Left ventricle myocardium superior (tissue), 1 donor: ENCODE measurements at places on chromosomes 5 and 9. TPM values are rescaled to one million over a fixed set of nuclear protein-coding genes. Genes with fewer than 3 reads are reported as not detected.

GRCh38 chr9:104868687-104869404 lies 59.1 kb downstream of the ABCA1 start:
- DNase-seq = peak; percentile 73

DNA sequence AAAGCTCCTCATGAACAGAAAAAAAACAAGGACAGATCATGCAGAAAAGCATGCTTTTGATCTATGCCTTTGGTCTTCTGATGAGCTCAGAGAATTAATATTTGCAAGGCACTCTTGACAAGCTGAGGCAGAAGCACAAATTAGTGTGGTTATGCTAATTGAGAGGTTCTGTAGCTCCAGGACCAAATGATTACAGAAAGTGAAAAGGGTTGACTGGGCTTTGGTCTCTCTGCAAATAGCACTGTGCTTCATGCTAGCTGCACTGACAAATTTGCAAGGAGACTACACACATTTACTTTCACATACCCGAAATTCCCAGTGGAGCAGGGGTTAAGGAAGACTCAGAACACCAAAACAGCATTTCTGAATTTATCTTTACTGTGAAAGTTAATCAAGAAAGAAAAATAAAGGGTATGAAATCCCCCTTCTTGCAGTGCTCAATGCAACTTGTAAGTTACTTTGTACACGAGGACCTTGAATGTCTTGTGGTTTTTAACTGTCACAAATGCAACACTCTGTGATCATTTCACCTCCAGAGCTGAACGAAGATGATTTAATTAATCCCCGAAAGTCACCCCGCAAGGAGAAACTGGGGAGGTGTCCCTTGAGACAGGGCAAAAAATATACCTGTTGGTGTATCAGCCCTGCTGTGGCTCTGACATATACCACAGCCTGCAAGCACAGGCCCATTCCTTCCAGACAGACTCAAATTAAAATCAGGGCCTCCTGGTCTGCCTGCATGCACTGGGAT lies 11.9 kb downstream of the RAPGEF1 start:
- DNase-seq = no peak

DNA sequence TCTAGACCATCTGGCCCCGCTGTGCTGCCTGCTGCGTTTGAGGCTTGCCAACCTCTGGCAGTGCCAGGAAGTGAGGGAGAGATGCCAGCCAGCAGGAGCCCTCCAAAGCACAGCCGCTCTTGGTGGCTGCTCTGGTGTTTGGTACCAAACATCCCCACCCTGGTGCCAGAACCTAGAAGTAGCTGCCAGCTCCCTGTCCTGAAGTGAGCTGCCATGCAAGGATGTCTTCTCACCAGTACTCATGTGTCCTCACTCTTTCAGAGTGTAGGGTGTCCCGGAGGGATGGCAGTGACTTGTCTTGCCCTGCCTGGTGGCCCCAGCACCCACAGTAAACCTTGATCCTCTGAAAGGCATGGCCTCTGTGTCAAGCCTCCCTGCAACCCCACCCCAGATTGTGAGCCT lies 43.4 kb downstream of the AMBP start:
- no peak for DNase-seq

DNA sequence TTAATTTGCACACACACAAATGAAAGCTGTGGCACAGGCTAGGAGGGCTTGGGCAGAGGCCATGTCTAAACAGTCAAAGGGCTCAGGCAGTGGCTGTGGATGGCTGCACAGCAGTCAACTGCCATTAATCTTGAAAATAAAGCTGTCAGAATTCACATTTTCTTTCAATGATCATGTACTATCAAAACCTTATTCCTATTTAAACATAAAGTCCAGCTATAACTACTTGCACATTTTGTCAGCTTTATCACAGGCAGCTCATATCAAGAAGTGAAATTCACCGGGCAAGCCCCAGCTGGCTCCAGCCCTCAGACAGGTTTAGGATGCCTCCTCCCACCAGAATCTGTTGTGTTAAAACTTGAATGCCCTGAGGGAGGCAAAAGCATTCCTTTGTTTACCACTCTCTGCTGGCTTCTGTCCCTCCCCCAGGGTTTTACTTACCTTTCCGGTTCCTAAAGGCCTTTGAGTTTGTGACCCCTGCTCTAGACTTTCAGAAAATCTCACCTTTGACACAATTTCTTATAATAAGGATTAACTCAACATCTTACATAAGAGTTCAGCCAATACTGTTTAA lies 54.9 kb upstream of the GRAMD2B start:
- no peak for DNase-seq

DNA sequence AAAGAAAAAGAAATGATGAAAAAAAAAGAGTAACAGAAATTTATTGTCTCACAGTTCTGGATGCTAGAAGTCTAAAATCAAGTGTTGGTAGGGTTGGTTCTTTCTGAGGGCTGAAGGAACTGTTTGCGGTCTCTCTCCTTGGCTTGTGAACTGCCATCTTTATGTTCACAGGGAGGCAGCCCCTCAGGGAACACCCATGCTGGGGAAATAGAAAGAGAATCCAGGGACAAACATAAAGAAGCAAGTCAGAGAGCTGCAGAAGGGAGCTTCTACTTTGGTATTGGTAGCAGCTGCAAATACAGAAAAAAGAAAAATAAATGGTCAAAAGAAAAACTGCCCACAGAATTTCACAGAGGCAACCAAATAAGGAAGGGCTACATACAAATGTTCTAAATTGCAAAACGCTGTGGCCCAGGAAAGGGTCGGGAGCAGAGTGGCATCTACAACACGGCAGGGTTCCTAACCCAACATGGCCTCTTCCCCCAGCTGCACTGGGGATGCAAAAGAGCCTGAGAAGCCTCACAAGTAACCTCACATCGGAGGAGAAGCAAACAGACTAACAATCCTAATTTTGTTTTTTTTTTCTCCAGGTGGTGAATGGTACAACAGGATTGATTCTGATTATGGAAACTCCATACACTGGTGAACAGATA lies 37.4 kb downstream of the ELOVL7 start:
- no peak for DNase-seq

GRCh38 chr9:83061990-83062650 lies 822 bp downstream of the RASEF start:
- DNase-seq = peak; percentile 27

DNA sequence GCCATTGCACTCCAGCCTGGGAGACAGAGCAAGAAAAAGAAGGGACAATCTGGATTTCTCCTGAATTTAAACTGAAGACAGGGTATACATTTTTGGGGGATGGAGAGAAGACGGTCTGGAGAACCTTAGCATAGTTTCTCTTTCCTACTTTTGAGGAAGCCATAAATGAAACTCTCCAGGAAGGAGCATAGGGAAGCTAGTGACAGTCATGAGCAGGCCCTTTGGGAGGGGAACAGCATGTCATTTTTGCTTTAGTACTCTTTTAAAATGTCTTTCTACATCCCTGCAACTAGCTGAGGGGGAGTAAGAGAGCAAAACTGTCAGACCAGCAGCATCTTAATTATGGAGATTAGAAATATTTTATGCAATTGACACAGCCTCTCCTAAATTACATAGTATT lies 8.2 kb upstream of the SLC44A1 start:
- no peak for DNase-seq

GRCh38 chr5:161358446-161358845 lies 188.1 kb downstream of the GABRB2 start:
- DNase-seq = no peak

DNA sequence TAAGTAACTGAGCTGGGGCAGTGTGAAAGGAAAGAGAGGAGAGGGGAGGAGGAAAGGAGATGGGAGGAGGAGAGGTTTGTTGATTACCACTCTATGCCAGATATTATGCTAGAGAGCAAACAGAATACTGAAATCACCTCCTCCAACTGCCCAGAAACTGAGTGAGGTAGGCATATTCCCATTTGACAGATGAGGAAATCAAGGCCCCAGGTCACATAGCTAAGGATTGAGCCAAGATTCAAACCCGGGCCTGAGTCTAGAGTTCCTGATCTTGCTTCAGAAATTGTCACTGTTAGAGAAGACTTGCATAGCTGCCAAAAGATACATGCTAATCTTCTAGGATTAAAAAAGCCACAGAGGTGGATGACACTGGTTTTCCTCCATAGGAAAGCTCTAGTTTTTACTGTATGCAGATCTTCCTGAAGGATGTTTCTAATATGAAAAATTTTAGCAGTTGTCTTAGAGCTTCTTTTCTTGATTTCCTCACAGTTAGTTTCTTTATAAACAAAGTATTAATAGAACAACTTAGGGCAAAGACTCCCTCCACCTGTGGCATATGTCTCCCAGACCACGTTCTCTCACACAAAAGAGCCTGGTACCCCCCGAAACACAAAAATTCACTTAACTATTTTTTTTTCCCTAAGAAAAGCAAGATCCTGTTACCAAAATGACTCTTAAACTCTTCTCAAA lies 97.4 kb downstream of the NLN start:
- DNase-seq = no peak

- DNase-seq = no peak
These were observed 53.5 kb upstream of the MCCC2 start for GRCh38 chr5:71533615-71534014.

- no peak for DNase-seq
These were observed 6.5 kb downstream of the TLE1 start for GRCh38 chr9:81682797-81683196.

DNA sequence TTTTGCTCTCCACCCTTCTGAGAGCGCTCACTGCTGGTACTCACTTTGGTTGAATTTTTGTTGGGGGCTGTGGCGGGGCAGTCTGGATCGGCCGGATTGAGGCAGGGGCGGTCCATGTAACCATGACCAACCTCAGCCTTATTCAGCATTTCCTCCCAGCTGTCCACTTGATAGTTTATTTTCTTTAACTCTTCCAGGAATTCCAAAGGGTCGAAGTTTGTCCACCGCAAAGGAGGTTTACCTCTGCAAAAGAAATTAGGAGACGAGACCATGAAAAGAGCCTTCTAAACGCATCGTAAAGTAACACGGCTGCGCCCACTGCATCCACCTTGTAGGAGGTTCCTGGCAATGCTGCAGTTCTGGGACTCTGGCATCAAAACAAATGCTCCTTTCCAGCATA lies 36.4 kb downstream of the PTCH1 start:
- DNase-seq = no peak

GRCh38 chr5:15702102-15702501 lies 202.1 kb downstream of the FBXL7 start:
- no peak for DNase-seq

DNA sequence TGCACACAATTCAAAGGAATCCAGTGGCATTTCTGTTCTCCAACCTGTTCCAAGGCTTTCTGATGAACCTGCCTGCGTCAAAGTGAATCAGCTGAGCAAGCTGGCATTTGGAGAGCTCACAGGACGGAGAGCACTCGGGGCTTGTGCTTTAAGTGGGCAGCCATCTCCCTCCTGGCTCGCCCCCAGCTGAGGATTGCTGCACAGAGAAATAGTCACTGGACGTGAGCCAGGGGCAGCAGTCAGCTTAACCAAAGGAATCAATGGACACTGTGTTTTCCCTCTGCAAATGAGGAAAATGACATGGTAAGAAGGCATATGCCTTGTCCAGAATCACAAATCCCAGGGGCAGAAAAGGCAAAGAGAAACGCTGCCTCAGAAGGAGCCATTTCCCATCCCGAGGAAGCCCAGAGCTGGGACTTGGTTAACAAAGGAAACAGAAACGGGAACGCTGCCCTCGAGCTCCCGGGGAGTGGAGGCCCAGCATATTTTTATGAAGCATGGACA lies 299.4 kb downstream of the ZSWIM6 start:
- peak; percentile 86 for DNase-seq

GRCh38 chr9:111926421-111926875 lies 29.8 kb downstream of the UGCG start:
- peak; percentile 50 for DNase-seq

DNA sequence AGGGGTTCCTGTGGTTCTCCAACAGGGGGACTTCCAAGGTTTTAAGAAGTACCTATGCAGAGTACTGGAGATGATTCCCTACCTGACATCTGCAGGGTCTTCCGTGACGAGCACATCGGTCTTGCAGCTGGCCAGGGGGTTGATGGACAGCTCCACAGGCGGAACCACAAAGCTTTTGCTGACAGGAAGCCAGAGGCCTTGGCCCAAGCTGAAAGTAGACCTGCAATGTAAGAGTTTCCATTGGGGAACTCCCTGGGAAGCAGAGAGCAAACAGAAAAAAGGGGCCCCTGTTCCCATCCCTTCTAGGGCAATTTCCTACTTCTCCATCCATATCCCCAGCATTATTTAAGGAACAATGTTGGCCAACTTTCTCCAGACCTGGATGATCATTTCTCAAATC lies 288.0 kb downstream of the TRIM32 start:
- DNase-seq = no peak

DNA sequence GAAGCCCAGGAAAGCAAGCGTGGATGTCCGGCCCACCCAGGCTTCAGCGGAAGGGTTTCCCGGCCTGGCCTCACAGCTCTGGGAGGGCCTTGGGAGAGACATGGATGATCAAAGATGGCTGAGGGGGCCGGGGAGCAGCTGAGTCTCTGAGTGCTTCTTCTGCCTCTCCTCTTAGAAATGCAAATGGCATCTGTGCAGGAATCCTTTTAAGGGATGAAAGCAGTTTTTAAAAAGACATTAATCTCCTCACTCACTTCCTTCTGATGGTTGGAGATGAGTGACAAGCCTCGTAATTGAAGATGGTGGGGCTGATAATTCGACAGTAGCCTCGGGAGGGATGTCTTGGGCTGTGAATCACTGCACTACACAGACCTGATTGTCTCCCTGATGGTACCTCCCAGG lies 24.3 kb upstream of the PITX1 start:
- DNase-seq = no peak

- DNase-seq = peak; percentile 46
These were observed 176.6 kb upstream of the KCNN2 start for GRCh38 chr5:114185274-114185673.

GRCh38 chr9:11141357-11141756 lies 528.6 kb upstream of the PTPRD start:
- DNase-seq = no peak

DNA sequence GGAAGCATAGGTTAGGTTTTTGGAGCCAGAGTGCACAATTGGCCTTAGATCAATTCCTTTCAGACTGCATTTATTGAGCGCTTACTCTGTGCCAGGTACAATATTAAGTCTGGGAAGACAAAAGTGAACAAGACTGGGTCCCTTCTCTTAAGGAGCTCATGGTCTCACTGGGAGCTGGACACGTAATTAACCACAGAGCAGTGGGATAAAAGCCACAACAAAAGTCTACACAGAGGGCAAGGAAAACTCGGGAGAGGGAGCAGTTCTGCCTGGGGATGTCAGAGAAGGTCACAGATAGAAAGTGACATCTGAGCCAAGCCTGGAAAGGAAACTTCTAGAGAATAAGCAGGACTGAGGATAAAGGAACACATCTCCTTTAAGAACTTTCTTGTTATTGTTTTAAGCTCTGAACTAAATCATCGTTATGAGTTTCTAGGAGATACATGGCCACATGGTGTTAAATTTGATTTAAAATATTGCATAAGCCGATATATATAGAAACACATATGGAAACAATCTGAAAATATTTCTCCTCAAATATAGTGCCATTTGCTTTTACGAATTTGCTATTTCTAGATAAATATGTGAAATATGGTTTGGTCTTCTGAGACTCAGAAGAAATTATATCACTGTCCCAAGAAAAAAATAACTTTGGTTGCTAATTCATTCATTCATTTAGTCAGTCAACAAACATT lies 40.1 kb upstream of the PDE8B start:
- DNase-seq = no peak

GRCh38 chr9:105908069-105908468 lies 213.7 kb downstream of the TMEM38B start:
- DNase-seq = no peak

SNCB gene
- not detected for total RNA-seq

ZNF883 gene
- total RNA-seq = 4.3 TPM

FNIP1 gene
- total RNA-seq = 33.8 TPM

TGFBI gene
- total RNA-seq = 47.6 TPM

PCDHGA6 gene
- total RNA-seq = 5.7 TPM

PRUNE2 gene
- 1.4 TPM for total RNA-seq

FAM240B gene
- not detected for total RNA-seq

ADAM19 gene
- total RNA-seq = 9.3 TPM

F12 gene
- not detected for total RNA-seq

IFNA8 gene
- total RNA-seq = not detected

LIFR gene
- total RNA-seq = 61.1 TPM
